LoVo (cell line): ENCODE measurements at places on chromosomes 4 and X.

GRCh38 chrX:41005445-41005992, 79.7 kb upstream of the USP9X start:
- no peak for DNase-seq

- DNase-seq, result no peak
Measured at GRCh38 chr4:76607846-76608245, 172.8 kb downstream of the SHROOM3 start.

DNA sequence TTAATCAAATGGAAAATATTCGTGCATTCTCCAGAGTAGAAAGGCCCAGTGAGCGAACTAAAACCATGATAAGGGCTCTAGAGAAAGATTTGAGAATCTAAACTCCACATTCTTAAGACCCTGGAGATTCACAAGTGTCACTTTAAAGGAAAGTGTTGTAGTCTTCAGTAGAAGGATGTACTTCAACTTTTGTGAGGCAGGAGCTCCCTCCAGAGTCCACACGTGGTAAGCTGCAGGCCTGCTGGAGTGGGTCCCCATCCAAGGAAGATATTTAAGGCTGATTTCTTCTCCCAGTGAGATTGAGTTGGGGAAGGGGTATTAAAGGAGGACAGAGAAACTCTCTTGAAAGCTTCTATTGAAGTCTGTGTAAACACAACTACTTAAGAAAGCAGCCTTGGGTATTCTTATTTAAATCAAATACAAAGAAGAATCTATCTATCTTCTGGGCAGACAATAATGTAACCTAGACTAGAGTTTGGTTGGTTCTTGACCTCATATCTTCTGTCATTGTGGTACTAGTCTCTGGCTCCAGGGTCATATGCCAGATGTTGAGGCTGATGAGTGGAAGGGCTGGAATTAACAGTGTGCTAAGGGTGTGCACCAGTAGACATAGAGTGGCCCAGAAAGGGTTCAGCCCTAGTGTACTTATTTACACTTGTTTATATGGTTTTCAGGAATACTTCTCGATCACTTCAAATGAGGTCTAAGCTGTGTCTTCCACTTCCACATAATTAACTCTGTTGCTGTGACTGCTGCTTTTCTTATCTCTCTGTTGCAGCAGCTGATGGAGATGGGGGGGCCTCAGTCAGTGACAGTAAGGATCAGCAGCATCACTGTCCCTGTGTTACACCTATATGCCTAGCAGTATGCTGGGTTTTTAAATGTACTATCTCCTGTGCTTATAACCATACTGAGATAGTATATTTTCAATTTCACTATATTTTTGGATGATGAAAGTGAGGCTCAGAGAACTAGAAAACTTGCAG, 76.1 kb downstream of the HMGB2 start:
- DNase-seq, result peak; percentile 51

GRCh38 chrX:97482666-97483300, 599.1 kb downstream of the RPA4 start:
- DNase-seq, result no peak

DNA sequence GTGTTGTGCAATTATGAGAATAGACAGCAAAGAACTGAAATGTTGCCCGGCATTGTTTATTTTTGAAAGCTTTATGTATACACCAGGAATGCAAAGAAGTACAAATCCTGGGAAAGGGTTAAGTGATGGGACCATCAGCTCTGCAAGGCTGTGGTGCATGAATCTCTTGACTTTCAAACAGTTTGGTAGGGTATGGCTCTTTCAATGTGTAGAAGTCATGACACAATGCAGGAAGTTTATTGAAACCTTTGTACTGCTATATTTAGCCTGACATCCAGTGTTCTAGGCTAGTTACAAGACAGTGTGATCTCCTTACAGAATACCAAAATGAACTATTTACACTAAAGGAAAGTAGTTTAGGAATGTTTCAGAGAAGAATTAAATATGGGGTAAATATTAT, 206.8 kb upstream of the HAND2 start:
- DNase-seq, result no peak

GRCh38 chr4:118741301-118741855, 56.2 kb downstream of the METTL14 start:
- no peak for DNase-seq
